Posterior vena cava (tissue), 2 donors: ENCODE measurements at places on chromosomes 3 and 15.

DNA sequence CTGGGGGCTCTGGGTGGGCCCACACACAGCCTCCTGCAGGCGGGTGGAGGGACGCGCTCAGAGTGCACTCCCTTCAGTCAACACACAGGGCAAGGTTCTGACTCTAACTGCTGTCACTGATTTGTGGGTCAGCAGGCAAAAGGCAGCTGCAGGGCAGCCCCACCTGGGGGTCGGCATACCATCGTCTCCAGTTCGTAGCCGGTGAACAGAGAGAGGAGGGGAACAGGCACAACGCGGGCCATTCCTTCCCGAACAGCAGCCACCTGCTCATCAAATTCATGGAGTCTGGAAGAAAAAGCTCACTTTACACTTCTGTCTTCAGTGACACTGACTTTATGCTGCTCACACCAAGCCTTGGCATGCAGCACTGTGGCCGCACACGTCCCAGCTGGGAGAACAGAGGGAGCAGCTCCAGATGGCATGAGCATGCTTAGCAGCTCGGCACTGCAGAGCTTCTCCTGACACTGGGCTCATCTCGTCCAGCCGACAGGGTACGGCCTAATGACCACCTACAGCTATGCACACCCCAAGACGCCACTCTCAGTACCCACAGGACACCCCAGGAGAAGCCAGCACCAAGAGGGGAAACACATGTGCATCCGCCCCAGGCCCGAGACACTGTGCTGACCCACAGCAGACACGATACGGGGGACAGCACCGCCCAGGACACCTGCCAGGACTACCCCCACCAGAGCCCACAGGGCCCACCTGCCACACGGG lies 14.4 kb upstream of the OCA2 start:
- DNase-seq = peak; percentile 70

DNA sequence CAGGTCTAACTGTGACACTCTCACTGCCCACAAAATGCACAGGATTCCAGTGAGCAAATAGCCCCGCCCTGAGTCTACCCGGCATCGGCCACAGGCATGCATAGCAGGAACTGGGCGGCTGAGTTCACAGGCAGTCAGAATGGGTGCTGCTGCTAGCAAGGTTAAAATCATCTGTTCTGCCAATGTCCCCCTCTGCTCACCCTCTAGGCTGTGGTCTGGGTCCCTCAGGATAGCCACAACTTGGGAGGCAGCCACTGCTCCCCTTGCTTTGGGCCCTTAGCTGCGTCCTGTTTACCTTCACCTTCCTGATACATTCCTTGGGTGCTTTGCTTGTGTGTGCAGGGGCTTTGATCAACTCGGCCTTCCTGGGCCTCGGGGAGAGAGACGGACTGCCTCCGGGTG lies 232.9 kb upstream of the RGMA start:
- DNase-seq = no peak

DNA sequence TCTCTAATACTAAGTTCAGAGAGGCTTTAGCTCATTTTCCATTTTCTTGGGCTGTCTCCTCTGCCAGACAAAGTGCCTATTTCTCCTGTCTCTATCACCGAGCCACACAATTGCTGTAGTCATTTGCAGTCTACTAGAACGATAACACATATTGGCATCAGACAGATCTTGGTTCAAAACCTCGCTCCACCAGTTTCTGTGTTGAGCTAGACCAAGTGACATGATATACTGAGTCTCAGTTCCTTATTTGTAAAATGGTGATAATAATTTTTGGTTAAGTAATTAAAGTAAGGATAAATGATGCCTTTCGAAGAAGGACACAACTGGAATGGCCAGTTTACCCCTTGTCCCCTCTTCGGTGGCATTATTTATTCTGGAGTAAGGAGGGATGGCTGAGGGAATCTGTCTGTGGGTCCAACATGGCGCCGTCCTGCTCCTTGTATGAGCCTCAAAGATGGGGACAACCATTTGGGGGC lies 398 bp upstream of the RAB7A start:
- no peak for DNase-seq

- DNase-seq = no peak
Observed at GRCh38 chr3:14620512-14620911, 31.1 kb upstream of the CCDC174 start.
